ENCODE measurements at places on chromosomes 3 and 15.

DNA sequence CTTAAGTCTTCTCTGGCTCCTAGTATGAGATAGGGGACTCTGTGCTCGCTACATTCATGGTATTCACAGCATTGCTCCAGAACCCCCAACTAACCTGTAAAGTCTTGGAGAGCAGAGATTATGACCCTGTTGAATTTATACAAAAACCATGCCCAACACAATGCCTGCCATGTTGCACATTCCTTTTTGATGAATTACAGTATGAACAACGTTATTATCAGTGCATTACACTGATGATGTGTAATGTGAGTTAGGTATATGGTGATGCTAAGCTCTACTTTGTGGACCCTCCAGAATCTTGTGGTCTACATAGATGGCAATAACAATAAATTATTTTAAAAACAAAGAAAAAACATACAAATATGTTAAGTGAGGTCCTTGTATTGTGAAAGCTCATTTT, 64.3 kb downstream of the EOMES start:
- DNase-seq: no peak

DNA sequence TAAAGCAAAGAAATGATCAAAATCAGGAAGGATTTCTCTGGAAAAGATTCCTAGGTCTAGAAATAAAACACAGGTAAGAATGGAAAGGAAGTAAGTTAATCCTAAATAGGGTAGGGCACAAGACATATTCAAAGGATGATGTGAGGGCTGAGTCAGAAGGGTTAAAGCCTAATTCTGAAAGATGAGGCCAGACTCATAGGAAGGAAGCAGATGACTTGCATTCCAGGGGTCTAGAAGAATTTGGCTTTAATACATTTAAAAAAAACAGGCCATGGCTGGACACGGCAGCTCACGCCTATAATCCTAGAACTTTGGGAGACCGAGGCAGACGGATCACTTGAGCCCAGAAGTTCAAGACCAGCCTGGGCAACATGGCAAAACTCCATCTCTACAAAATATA, 3.2 kb downstream of the SSR3 start:
- DNase-seq: no peak

GRCh38 chr15:65610871-65611718, at the start of gene INTS14:
INTS14 (minus strand) TSS chr15:65611131; CDS start chr15:65607380, 3,751 bp downstream.
- DNase-seq: peak; percentile 98

DNA sequence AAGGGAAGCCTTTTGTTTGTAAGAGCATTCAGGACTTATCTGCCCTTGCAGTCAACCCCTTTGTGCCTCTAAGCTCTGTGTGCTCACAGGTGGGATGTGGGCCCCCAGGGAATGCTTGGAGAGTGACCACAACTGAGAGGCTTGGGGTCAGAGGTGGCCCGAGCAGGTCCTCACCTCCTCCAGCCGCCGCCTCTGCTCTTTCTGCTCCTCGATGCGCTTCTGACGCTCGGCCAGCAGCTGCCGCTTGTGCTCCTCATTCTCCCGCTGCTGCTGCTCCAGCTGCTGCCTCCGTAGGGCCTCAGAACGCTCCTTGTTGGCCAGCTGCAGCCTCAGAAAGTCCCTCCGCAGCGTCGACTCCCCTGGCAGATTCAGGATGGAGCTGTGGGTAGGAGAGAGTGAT, 130.8 kb upstream of the SLC2A2 start:
- no peak for DNase-seq

DNA sequence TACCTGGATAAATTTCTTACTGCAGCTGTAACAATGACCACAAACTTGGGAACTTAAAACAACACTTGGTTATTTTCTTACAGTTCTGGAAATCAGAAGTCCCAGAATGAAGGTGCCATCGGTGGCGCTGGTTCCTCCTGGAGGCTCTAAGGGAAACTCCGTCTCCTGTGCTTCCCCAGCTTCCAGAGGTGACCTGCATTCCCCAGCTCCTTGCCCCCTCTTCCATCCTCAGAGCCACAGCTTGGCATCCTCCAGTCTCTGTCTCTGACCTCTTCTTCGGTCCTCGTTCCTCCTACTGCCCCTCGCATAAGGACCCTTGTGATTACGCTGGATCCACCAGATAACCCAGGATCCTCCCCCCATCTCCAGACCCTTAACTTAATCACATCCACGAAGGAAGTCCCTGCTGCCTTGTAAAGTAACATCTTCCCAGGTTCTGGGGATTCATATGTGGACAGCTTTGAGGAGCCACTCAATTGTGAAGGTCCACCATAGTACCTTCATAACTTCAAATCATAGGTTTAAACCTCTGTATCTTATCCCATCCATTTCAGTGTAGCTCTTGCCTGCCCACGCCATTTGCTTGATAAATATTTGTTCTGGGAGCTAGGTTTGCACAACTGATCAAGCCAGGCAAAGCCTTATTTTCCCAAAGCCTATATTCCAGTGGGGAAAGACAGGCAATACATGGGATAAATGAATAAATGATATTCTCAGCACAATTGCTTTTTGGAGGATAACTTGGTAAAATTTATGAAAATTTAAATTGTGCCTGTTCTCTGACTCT, 34.8 kb downstream of the KLF15 start:
- no peak for DNase-seq

DNA sequence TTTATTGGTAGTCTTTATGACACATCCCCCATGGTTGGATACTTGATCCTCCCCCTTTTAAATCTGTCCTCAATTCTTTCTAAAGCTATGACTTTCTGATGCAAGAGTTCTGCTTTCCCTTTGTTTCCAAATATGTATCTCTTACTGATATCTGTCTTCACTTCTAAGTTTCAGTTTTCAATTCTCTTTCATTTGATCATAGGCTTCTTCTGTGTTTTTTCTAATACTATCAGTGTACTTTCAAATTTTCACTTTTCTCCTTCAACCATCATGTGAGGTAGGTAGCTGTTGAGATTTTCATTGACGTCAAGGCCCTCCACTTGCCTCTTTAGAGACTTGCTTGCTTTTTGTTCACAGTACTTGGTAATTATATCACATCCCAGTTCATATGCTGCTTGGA, 436.5 kb downstream of the CNTN4 start:
- DNase-seq: no peak

DNA sequence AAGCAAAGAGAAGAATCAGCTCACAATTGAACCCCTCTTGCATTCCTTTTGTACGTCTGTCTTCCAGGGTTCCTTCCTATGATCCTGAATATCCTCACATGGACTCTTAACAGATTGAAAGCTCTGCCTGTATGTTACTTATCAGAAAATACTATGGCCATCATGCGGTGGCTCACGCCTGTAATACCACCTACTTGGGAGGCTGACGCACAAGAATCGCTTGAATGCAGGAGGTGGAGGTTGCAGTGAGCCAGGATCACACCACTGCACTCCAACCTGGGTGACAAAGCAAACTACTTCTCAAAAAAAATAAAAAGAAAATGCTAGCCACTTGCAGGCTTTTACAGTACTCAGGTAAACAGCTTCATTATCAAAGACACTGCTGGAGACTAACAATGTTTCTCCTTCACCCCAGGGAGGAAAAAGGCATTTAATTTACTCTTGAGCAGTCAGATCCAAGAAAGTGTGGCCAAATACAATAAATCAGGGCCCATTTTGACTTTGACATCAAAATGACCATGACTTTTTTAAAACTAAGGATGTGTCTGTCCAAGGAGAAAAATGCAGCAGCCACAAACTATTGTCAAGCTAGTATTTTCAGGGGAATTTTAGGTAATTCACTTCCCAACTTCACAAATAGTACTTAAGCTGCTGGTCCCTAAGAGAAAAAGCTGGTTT, 27.3 kb downstream of the NPTN start:
- no peak for DNase-seq

- DNase-seq: no peak
Measured at GRCh38 chr15:66802025-66803001, 100.3 kb downstream of the SMAD6 start.

DNA sequence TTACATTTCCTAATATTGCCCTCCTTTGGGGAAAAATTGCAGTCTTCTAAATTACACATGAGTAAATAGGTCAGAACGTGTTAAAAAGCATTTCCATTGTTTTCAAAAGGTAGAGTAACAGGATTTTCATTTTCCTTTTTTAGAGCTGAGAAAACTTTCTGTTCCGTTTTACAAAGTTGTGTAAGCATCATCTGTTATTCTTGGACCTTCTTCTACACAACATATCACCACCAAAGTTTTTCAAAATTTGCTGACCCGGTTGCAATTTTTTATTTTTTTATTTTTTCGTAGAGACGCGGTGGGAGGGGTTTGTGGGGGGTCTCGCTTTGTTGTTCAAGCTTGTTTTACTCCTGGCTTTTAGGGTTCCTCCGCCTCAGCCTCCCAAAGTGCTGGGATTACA, 1.1 kb downstream of the CCDC39 start:
- DNase-seq: no peak

GRCh38 chr3:141834292-141834691, 42.2 kb upstream of the ATP1B3 start:
- DNase-seq: no peak

- DNase-seq: no peak
Measured at GRCh38 chr3:149487598-149488197, 13.2 kb downstream of the TM4SF4 start.

DNA sequence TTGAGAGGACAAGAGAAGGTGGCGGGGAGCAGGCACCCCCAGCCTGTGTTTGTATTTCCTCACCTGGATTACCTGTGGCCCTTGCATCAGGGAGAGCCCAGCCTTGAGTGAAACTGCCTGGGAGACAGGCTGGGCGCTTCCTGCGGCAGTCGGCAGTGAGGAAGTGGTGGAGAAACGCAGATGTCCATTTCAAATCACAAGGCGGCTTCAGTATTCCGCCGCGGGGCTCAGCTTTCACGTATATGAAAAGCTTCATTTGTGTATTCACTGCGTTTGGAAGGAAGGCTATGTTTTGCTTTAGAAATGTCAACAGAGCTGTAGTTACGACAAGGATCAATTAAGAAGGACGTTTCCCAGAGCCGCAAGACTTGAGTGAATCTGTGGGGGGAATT, 167.4 kb upstream of the CTDSPL start:
- DNase-seq: no peak

DNA sequence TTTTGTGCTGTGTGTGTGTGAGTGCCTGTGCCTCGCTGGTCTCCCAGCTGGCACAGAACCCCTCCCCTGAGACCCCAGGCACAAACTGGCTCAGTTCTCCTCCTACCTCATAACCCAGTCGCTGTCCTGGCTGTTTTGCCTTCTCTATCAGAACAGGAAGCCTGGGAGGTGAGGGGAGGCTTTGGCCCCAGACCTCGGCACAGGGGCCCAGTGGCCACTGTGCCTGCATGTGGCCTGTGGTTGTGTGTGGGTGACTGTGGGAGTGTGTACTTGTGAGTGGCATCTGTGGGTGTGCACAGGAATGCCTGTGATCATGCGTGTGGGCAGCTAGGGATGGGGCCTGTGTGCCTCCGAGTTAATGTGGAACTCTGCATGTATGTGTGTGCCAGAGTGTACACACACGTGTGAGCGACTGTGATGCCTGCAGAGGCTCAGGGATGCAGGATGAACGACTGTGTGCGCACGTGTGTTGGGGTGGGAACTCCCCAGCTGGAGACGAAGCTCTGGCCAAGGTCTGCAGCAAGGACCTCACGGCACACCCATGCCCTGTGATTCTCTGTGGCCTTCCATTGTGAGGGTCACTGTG, 32.3 kb downstream of the PSTPIP1 start:
- no peak for DNase-seq

DNA sequence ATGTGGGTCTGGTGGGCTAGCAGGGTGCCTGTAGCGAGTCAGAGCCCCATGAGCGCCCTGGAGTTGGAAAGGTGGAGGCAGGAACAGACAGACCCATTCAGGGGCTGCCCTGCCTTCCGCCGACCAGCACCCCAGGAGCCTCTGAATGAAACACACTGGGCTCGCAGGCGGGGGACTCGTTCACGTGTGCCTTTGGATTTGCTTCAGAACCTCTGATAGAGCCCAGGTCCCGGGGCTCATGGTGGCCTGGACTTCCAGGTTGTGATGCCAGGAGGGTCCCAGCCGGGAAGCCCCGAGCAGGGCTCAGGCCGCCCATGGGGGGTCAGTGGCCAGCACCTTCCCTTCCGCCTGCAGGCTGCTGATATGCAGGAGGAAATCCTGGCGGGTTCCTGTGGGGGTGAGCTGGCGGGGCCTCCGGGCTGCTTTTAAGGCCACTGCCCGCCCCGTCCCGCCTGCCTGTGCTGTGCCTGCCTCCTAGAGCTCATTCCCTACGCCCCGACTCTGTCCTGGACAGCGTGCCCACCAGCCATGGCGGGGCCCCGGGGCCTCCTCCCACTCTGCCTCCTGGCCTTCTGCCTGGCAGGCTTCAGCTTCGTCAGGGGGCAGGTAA, at the start of gene STAB1:
TSS of gene STAB1 (plus strand) at position 453 of the 610 bp plus-strand sequence. CDS start at position 529, 76 bp downstream.
- no peak for DNase-seq

- no peak for DNase-seq
Measured at GRCh38 chr3:172259726-172260248, 188.5 kb downstream of the GHSR start.

GRCh38 chr3:124829819-124830554, 57.2 kb downstream of the ITGB5 start:
- DNase-seq: no peak

GRCh38 chr15:74962219-74962618, 5.6 kb upstream of the RPP25 start:
- no peak for DNase-seq

GRCh38 chr3:73924048-73924447, 299.3 kb upstream of the PDZRN3 start:
- DNase-seq: no peak

DNA sequence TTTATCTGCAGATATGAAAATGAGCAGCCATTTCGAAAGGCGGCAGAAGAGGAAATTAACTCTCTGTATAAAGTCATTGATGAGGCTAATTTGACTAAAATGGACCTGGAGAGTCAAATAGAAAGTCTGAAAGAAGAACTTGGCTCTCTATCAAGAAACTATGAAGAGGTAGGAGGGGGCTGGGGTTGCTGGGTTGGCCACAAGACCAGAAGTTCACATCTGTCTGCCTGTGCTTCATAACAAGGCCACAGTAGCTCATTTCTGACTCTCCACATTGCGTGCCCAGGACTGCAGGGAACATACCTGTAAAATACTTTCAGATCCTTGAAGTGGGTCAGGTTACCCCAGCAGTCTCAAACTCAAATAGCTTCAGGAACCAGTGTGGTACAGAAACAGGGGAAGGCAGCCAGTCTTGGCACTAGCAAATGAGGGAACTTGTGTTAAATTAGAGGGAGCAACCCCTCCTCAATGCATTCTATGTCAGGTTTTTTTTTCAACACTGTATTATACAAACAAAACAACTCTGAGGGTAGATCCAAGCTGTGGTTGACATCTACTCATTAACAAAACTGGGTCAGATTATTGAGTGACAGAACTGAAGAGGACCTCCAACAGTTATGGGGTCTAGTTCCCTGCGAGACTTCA, 48.7 kb downstream of the BFSP2 start:
- peak; percentile 22 for DNase-seq
